ELF-1 (cell line): ENCODE measurements at places on chromosomes 12 and 14.
A peak's percentile ranks its signal among the peaks of the same experiment; 100 is the strongest.

- DNase-seq = no peak
Measured at GRCh38 chr12:117980616-117981015, 11.8 kb upstream of the KSR2 start.

DNA sequence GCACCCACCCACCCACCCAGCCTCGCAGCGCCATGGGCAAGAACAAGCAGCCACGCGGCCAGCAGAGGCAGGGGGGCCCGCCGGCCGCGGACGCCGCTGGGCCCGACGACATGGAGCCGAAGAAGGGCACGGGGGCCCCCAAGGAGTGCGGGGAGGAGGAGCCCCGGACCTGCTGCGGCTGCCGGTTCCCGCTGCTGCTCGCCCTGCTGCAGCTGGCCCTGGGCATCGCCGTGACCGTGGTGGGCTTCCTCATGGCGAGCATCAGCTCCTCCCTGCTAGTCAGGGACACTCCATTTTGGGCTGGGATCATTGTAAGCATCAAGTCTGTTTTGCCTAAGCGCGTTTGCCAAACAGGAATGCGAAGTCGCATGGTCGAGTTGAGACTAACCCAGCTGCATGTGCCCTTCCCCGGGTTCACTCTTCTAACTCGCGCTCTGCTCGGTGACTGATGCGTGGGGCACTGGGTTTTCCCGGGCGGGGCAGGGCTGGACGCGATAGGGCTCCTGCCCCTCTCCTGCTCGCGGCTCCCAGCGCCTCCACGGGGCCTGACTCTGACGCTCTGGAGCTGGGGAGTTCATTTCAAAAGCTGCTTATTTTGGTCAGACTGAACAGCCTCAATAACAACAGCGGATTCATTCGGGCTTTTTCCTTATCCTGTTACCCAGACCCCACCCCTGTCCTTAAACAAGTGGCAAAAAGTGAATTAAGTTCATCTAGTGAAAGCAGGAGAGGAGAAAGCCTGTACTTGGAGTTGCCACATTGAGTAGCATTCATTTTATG, 458 bp downstream of the SSPN start:
- DNase-seq = peak; percentile 50

- peak; percentile 35 for DNase-seq
Measured at GRCh38 chr14:103696466-103697071, 18.7 kb downstream of the XRCC3 start.

DNA sequence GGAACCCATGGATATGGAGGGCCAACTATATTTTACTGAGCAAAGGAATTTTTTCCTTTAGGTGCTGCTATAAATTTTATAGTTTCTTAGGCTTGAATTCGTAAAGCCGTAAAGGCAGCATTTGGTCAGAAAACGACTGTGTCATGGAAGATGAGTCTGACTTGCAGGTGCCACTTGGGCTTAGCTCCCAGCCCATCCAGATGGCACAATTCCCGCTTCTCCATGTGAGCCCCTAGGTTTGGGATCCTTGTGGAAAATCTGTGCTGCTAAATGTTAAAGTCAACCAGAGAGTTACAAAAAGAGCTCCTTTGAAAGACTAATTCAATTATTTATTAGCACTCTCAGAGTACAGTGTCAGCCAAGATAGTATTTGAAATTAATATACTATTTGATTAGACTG, 120.1 kb upstream of the NPAS3 start:
- DNase-seq = no peak

DNA sequence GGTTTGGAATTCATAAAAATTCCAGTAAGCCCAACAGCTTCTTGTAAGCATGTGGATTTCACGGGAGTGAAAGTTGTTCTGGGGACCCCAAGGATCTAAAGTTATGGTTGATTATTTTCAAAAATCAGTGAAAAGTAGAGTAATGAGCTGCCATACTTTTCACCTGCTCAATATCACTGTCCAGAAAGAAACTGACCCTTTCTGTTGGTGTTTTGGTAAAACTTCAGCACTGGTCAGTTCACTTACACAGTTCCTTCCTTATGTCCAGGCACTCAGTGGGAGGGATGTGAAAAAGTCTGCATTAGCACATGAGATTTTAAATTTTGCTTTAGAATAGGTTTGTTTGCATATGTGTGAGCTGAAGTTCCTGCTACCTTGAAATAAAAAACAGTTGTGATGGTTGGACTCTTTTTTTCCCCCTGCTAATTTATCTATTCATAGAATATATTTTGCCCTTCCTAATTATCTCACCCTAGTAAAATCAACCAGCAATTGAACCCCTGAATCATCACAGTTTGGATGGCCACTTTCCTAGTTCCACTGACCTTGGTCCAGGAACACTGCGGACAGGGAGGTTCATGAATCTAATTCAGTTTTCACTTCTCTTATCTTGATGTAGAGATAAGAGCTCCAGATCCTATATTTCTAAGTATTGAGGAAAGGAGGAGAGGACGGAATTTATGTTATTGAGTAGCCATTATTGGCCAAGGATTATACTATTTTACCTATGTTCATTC, 25.8 kb downstream of the CFL2 start:
- DNase-seq = no peak

- no peak for DNase-seq
Measured at GRCh38 chr12:110262442-110263388, 18.3 kb upstream of the ATP2A2 start.
